Ecto neural progenitor cell (in vitro differentiated cells): ENCODE measurements at places on chromosomes 3 and 15.
A peak's percentile ranks its signal among the peaks of the same experiment; 100 is the strongest.

DNA sequence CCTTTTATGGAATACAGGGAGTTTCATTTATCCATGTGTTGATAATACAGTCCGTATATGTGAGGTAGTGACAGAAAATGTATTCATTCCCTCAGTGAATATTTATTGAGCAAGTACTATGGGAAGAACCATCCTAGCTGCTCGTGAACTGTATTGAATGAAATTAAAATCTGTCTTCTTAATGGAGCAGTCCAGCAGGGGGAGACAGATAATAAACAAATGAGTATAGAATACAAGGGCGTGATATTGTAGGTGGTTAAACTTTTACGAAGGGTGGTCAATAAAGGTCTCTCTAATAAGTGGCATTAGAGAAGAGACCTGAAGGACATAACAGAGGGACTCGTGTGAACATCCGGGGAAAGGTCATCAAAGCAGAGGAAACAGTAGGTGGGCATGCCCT lies 62.7 kb upstream of the OSTN start:
- no peak for DNase-seq

GRCh38 chr15:50506121-50506520 lies 40.3 kb downstream of the USP50 start:
- peak; percentile 58 for DNase-seq

DNA sequence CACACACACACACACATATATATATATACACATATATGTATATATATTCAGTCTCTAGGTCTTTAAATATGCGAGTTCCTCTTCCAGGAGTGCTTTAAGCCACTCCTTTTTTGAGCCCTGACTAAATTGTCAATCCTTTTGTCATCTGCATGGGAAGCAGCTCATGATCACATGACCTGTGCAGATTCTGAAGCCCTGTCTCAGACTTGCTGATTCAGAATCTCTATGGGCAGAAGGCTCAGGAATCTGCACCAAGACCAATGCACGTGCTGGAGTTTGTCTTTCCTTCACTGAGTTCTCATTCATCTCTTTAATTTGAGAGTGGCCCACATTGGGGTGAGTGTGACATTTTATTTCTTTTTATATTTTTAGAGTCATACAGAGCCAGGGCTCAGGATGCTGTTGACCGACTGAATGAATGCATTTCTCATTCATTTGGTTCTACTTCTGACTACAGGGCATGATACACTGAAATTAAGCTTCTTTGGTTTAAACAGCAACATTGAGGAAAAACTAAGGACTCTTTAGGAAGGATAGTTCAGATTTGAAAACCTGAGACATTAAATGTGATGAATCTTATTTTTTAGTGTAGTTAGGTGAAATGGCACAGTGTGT lies 307.5 kb downstream of the EDEM1 start:
- no peak for DNase-seq

GRCh38 chr3:31014317-31015040 lies 120.0 kb upstream of the GADL1 start:
- DNase-seq = no peak

DNA sequence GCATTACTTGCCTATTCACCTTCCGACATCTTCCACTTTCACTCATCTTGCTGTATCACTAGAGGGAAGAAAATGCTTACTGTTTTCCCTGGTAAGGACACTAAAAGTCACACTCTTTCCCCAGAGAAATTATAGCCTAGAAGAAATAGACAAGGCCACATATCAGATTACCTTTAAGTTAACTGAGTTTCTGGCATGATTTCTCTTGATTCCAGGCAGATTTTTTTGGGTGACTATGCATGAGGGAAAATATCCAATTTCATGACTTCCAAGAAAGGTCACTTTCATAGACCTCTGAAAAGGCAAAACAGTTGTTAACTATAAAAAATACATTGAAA lies 30.3 kb downstream of the TCF12 start:
- DNase-seq = no peak

DNA sequence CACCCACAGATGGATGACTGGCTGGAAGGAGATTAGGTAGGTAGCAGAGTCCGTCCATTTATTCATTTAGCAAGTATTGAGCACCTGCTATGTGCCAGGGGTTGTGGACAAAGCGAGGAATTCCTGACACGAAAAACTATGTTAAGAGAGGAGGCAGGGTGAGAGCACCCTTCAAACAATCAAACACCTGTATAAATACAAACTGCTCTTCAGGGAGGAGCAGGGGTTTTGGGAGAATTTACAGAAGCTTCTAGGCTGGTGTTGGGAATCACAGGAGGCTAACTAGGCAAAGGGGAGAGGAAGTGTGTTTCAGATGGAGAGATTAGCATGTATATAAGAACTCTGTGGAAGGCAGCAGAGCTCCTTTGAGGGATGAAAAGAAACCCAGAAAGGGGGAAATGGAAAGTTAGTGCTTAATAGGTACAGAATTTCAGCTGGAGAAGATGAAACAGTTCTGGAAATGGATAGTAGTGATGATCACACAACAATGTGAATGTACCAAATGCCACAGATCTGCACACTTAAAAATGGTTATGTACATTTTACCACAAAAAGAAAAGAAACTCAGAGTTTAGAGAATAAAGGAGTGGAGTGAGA lies 805 bp upstream of the SEC22C start:
- DNase-seq = no peak

- DNase-seq = no peak
Measured at GRCh38 chr3:109963831-109964230, 626.5 kb upstream of the DPPA4 start.

- DNase-seq = no peak
Measured at GRCh38 chr3:143851331-143852017, 3.2 kb upstream of the SLC9A9 start.

DNA sequence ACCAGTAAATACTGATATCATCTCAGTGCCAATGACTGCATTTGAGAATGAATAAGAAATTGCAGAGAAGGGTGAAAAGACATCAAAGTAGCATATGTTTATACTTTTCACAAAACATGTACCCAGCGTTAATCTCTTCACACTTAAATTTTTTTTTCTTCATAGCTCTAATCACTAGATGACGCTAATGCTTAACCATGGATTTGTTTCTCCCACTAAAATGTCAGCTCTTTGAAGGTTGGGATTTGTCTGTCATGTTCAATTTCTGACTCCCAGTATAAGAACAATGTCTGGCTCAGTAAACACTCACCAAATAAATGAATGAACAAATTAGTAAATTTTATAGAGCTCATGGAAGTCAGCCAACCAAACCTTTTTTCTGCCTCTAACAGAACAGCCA lies 78.3 kb upstream of the LMCD1 start:
- DNase-seq = no peak

- peak; percentile 72 for DNase-seq
Measured at GRCh38 chr3:46848271-46849044, 14.8 kb downstream of the MYL3 start.

DNA sequence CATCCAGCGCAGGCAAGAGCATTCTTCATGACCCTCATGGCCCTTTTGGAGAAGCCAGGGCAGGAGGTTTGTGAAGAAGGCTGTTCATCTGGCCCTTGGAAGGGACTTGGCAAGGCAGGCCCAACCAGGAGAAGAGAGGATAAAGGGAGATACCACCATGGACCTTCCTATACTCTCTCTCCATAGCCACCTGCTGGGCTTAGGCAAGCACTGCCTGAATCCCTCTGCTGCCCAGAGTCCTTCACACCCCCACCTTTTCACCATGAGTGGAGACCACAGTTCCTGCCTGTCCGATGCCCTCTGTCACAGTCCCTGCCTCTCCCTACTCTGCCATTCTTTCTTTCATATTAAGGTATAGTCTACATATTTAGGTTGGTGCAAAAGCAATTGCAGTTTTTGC lies 10.6 kb upstream of the SFMBT1 start:
- DNase-seq = no peak

- DNase-seq = no peak
Measured at GRCh38 chr3:52402706-52403270, 42.1 kb downstream of the SEMA3G start.

DNA sequence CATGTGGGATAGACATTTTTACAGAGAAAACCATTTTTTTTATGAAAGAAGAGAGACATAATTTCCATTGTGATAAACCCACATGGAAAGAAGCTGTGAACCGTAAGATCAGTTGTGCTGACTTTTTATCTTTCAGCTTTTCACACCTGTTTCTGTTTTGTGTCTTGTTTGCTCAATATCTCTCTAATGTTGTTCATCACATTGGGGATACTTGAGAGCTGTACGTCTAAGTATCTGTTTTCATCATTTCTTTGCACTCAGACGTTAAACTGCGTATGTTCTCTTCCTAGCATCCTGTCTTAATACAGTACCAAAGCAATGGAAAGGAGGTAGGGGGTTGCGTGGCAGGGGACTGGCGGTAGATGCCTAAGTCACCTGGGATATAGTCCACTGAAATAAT lies 449.0 kb downstream of the NAALADL2 start:
- no peak for DNase-seq

DNA sequence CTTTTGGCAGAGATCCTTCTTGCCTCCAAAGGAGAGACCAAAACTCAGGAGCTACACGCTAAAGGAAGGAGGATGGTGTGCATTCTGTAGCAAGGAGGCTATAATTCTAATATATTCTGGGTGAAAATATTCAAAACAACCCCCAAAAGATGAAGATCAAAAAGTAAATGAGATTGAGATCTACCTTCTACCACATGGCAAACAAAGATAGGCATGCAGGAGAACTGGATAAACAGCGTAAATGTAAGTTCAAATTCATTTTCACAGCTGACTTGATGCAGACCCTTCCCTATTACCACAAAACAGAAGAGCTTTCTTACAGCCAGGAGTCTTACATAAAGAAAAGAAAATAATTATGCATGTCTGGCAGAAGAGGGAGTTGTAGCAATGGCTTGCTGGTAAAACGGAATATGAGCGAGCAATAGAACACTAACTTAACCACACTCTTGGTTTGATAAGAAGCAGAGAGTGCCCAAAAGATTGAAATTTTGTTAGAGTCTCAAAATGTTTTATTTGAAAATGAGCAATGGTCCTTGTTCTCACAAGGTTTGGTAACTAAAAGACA lies 272.7 kb downstream of the MECOM start:
- no peak for DNase-seq

DNA sequence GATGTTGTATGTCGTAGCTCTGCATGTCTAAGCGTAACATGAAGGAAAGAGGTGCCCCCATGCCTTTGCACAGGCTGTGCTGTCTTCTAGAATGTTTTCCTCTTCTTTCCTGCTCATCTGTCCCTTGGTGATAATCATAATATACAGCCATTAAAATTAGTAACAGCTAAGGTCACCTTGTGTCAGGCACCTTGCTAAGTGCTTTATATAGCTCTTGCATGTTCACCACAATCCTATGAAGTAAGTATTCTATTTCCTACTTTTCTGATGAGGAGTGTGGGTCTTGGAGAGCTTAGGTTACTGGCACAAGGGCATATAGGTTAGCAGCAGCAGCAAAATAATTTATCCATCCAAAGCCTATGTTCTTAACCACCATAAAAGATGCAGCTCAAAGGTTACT lies 754.4 kb downstream of the NTRK3 start:
- no peak for DNase-seq

GRCh38 chr15:85607842-85608241 lies 186.9 kb downstream of the KLHL25 start:
- DNase-seq = no peak
